ENCODE measurements at places on chromosomes 7 and 10.

GRCh38 chr7:12422554-12423320 is 19.1 kb upstream of the VWDE start:
- no peak for DNase-seq

GRCh38 chr10:78299851-78300468 is 266.3 kb downstream of the RPS24 start:
- DNase-seq: no peak

GRCh38 chr10:122814493-122814892 is 31.2 kb downstream of the CUZD1 start:
- DNase-seq: no peak

DNA sequence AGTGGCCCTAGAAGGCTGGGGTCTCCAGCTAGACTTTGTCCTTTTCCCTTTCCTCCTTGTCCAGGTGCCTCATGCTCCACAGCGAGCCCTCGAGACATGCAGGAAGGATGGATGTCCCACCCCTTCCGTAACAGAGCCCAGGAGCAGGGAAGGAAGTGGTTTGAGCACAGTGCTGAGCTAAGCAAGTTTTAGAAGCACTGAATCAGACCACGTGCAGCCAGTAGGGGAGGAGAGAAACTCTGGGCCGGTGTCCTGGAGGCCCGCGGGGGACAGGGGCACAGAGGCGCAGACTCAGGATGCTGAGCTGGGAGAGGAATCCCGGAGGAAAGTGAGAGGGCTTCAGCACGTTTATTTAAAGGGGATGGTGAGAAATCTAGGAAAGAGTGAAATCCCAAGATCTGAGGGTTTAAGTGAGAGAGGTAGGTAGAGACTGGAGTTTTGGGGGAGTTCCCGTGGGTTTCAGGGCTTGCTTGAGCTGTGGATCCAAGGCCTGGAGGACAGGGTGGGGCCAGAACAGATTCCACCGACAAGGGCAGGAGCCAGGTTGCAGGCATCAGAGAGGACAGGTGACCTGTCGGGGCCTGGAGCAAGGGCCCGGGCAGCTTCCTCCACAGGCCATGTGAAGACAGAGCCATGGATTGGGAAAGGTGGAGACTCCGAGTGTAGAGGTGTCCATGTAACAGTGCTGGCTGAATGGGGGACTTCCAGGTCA is 4.4 kb upstream of the IRF5 start:
- no peak for DNase-seq

GRCh38 chr7:5528071-5528814 is 104.6 kb upstream of the TNRC18 start:
- no peak for DNase-seq

GRCh38 chr7:119959811-119960210 is 313.2 kb upstream of the KCND2 start:
- no peak for DNase-seq

- no peak for DNase-seq
Measured at GRCh38 chr7:76280408-76280807, 22.1 kb upstream of the HSPB1 start.

DNA sequence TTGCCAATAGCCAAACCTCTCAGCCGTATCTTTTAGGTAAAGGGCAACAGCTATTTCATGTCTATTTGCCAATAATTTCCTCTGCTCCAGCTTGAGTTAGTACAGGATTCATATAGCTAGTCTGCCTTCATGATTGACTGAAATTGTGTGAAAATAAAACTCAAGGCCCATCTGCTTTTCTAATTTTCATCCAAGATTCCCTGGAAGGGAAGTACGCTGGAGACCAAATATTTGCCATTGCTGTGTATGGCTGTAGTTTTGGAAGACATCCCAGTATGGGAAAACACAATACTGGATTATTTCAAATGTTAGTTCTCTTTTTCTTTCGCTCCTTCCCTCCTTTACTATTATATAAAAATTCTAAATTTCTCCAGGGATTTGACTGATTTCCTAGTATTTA is 652.4 kb downstream of the CNTNAP2 start:
- no peak for DNase-seq

DNA sequence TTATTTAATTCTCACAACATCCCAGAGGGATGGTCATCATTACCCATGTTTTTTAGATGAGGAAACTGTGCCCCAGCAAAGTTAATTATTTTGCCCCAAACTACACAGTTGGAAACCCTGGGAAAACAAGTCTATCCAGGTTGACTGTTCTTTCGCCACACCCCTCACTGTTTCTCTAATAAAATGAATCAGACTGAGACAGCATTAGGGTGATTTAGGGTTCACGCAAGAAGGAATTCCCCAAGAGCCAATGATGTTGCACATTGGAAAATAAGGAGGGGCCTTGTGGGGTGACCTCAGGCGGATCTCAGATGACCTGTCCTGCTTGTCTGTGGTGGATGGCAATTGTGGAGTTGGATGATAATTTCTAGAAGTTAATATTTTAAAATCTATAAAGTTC is 135.7 kb upstream of the TBX20 start:
- no peak for DNase-seq

DNA sequence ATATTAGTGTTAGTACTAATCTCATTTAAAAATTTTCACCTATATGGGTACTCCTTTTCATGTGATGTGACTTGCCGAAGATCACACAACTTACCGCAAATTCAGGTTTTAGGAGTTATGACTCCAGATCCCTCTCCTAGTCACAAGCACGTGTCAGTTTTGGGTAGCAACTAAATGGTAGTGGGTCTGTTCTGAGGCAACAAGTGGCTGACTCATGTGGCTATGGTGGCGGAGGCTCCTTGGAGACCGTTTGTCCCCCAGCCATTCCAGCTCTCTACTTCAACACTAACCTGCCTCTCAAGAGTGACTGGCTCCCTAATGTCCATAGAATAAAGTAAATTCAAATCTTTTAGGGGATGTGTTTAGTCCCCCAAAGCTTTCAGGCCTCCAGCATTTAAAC is 39.5 kb downstream of the MRC1 start:
- DNase-seq: no peak

GRCh38 chr7:30166841-30167235 is 32.1 kb downstream of the MTURN start:
- no peak for DNase-seq

DNA sequence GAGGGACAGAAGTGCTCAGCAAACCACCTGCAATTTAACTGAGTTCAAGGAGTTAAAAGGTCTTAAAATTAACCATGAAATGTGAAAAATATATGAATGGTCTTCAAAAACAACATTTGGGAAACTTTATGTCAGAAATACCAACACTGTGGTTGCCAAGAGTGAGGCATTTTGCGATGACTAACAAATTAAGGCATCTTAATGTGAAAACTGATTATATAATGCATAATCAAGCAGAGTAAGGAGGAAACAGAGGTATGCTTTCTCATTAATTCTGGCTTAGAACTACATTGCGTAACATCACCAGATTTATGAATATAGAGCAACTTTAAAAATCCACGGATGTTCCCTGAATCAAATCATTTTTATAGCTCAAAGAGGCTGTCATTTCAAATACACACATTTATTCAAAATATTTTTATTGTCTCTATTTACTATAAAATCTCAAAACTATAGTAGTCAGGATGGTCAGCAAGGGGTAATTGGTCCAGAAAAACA is 335.5 kb downstream of the LRRTM3 start:
- no peak for DNase-seq

GRCh38 chr7:67391168-67391567 is 394.5 kb downstream of the TYW1 start:
- peak; percentile 41 for DNase-seq

GRCh38 chr10:30057421-30057841 is 2.0 kb downstream of the JCAD start:
- DNase-seq: no peak

- DNase-seq: no peak
Measured at GRCh38 chr7:70189776-70190175, 591.5 kb downstream of the AUTS2 start.

- no peak for DNase-seq
Measured at GRCh38 chr7:34723338-34723737, 65.3 kb downstream of the NPSR1 start.

DNA sequence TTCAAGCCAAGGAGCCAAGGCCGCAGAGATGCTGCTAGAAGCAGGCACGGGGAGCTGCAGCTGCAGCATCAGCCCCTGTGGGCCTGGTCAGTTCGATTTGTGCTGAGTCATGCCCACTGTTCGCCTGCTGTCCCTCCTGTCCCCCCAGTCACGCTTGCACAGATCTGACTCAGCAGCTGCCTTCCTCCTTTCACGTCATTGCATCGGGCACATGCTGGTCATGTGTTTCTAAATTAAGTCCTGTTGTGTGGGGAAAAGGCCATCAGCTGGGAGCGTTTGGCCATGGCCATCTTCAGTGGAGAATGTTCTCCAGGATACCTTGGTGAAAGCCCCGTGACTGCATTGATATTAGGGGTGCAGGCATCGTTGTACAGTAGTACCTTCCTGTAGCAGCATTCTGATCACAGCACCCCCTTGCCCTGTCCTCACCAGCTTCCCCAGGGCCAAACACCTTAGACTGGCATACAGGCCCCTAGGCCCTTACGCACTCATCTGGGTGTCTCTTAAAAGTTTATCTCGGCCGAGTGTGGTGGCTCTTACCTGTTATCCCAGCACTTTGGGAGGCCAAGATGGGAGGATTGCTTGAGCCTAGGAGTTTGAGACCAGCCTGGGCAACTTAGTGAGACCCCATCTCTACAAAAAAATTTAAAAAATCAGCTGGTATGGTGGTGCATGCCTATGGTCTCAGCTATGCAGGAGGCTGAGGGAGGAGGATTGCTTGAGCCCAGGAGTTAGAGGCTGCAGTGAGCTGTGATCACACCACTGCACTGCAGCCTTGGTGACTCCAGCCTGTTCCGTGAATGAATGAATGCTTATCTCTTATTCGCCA is 23.2 kb downstream of the POR start:
- peak; percentile 35 for DNase-seq

GRCh38 chr7:75048435-75049379 is 24.9 kb downstream of the RCC1L start:
- DNase-seq: no peak

DNA sequence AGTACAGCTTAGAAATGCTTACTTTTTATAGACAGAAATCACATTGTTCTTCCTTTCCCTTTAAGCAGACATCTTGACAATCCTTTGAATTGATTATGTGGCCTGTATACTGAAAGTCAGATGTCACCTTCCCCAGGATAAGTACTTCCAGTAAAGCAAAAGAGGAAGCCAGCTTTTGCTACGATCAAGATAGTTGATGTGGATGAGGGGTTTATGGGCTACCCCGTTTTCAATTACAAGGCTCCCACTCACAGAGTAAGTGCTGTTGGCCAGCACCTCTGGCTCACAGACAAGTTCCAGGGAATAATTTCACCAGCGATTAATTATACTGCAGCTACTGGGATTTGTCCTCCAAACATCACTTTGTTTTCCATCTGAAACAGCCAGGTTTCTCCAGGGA is 95.1 kb upstream of the SAMD8 start:
- DNase-seq: no peak
